ENCODE measurements at places on chromosomes 11 and 22. TPM values are rescaled to one million over a fixed set of nuclear protein-coding genes. Genes with fewer than 3 reads are reported as not detected.

DNA sequence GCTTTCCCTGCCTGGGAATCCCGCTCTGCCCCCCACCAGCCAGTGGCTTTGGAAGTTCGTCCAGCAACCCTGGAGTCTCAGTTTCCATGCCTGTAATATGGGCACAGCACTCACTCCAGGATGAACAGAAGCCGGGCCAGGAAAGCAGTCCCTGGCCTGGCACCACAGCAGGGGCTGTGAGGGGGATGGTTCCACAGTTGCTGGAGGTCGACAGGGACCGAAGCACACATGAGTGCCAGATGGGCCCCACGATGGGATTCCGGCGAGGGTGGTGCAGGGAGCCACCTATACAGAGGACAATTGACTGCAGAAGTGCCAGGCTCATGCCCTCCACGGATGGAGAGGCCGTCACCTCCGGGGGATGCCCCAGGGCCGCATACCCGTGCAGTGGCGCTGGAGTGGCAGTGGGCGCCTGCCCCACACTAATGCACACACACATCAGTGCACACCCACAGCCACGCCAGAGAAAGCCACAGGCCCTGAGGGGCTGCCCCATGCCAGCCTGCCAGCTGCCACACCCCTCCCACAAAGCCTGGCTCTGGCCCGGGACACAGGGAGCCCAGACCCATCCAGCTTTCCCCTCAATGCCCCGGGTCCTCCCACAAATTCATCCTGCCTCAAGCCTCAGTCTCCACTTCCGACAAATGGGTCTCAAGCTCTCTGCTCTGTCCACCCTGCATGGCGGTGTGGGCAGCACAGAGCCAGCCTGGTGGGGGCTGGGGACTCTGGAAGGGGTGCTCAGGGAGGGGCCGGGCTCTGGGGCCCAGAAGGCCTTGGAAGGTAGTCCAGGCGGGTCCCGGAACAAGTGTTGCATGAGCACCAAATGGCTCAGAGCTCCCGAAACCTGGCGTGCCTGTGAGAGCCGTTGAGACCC lies 9.7 kb downstream of the ASCL2 start:
- no peaks in the 10 kb centered on the region for H3K4me1 ChIP-seq
- no peak overlapping the region for H3K27ac ChIP-seq
- H3K4me3 ChIP-seq = no peak overlapping the region
- no peaks in the 10 kb centered on the region for H3K36me3 ChIP-seq
- no peak for DNase-seq

Gene IL18BP
- total RNA-seq = 2.0 TPM

- no peaks in the 10 kb centered on the region for H3K27me3 ChIP-seq
- H3K4me1 ChIP-seq = no peaks in the 10 kb centered on the region
- H3K36me3 ChIP-seq = no peaks in the 10 kb centered on the region
- H3K27ac ChIP-seq = no peak overlapping the region
- no peak overlapping the region for H3K4me3 ChIP-seq
Measured at GRCh38 chr11:76631566-76632308, 38.8 kb downstream of the LRRC32 start.

DNA sequence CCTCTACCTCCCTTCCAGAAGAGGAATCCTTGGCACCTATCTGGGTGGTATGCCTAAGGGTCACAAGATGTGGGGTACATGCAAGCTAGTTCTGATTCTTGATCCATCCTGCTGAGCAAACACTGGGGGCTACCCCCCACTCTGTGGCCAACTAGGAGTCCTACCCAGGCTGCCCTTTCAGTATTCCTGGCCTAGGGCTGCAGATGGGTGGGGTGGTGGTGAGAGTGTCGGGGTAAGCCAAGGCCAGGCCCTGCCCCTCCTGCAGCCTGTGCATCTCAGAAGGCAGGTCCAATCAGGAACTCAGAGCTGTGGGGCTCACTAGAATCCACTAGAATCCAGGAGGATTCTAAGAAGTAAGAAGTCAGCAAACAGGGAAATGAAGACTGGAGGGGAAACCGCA lies 10.9 kb downstream of the SSH3 start:
- H3K27ac ChIP-seq = no peak overlapping the region
- peaks cover 25% of the 10 kb centered on the region for H3K4me1 ChIP-seq
- H3K4me3 ChIP-seq = no peak overlapping the region

GRCh38 chr11:66275396-66275795 lies 2.6 kb upstream of the CNIH2 start:
- no peak overlapping the region for H3K4me3 ChIP-seq
- DNase-seq = peak; percentile 77
- H3K27ac ChIP-seq = peak overlapping the region; percentile 36
- peaks cover 11% of the 10 kb centered on the region for H3K27me3 ChIP-seq
- H3K36me3 ChIP-seq = peaks cover 58% of the 10 kb centered on the region
- H3K4me1 ChIP-seq = peaks cover 43% of the 10 kb centered on the region

- no peaks in the 10 kb centered on the region for H3K27me3 ChIP-seq
- no peaks in the 10 kb centered on the region for H3K4me1 ChIP-seq
- peak; percentile 40 for DNase-seq
- no peak overlapping the region for H3K27ac ChIP-seq
- no peaks in the 10 kb centered on the region for H3K36me3 ChIP-seq
Measured at GRCh38 chr11:56783448-56784041, 35.0 kb upstream of the OR9G4 start.

- DNase-seq = no peak
- peaks cover 22% of the 10 kb centered on the region for H3K36me3 ChIP-seq
- H3K27me3 ChIP-seq = no peaks in the 10 kb centered on the region
- no peak overlapping the region for H3K27ac ChIP-seq
Measured at GRCh38 chr22:45726081-45726480, 54.4 kb downstream of the ATXN10 start.

Gene PRR33
- total RNA-seq = not detected

Gene FOLR3
- total RNA-seq = 0.33 TPM

GRCh38 chr11:113574586-113574985 lies 99.4 kb upstream of the DRD2 start:
- no peak overlapping the region for H3K27ac ChIP-seq
- no peak overlapping the region for H3K4me3 ChIP-seq
- no peak for DNase-seq

Gene MYEOV
- 0.38 TPM for total RNA-seq

DNA sequence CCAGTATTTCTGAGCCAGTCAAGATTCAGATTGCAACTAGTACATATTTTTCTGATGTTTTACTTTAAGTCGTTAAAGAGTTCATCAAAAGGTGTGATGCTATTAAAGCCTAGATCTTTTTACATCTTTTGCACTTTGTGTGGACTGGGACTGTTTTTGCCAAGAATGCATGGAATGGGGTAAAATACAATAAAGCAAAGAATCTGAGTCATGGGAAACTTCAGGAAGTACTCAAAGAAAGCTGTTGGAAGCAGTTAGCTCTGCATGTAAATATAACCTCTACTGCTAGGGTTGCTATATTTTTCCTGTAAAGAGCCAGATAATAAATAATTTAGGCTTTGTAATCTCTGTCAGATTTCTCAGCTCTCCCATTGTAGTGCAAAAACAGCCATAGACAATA lies 20.9 kb downstream of the ATXN10 start:
- H3K4me3 ChIP-seq = no peak overlapping the region
- DNase-seq = no peak
- peaks cover 16% of the 10 kb centered on the region for H3K36me3 ChIP-seq
- H3K4me1 ChIP-seq = no peaks in the 10 kb centered on the region
- no peaks in the 10 kb centered on the region for H3K27me3 ChIP-seq
- no peak overlapping the region for H3K27ac ChIP-seq

DNA sequence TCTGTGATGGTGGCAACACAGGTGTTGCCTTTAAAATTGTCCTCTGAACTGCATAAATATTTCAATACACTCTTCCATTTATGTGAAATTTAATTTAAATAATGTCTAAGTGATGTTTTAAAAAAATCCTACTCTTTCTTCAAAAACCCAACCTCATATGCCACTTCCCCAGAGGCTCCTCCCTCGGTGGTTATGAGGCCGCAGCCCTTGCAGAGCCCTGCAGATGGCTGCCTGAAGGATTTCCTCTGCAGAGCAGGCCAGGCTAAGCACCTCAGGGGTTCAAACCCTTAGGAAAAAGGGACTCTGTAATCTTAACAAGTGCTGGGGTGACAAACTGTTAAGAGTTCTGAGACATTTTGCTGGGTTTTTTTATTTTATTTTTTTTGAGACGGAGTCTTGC lies 25.2 kb downstream of the MORC2 start:
- H3K4me1 ChIP-seq = no peaks in the 10 kb centered on the region
- DNase-seq = no peak
- no peak overlapping the region for H3K27ac ChIP-seq
- no peak overlapping the region for H3K4me3 ChIP-seq
- peaks cover 81% of the 10 kb centered on the region for H3K36me3 ChIP-seq
- H3K27me3 ChIP-seq = no peaks in the 10 kb centered on the region

GRCh38 chr11:18791207-18791968 lies at the start of gene PTPN5:
Gene PTPN5, minus strand, starts transcription at chr11:18791798. Its CDS starts 19,840 bp downstream, at chr11:18771958.
- H3K27ac ChIP-seq = no peak within 1 kb of the TSS
- H3K36me3 ChIP-seq = no peaks in the 10 kb centered on the region
- peaks cover 38% of the 10 kb centered on the region for H3K27me3 ChIP-seq
- no peak within 1 kb of the TSS for H3K4me3 ChIP-seq
- no peaks in the 10 kb centered on the region for H3K4me1 ChIP-seq

DNA sequence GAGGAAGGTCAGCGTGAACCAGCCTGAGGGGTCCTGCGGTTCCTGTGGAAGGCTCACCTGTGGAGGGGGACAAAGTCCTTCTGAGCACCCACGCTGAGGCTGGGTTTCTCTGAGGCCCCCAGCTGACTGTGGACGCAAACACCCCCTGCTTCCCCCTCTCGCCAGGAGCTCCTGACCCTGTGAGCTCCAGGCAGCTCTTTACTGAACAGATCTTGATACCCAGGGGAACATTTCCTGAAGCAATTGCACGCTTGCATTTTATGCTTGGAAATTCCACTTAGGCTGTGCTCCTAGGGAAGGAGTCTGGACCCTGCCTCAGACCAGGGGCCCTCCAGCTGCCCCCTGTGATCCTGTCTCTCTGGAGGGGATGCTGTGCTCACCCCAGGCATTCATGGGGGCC lies 454.2 kb upstream of the B3GAT1 start:
- no peaks in the 10 kb centered on the region for H3K36me3 ChIP-seq
- H3K4me1 ChIP-seq = no peaks in the 10 kb centered on the region
- H3K27me3 ChIP-seq = no peaks in the 10 kb centered on the region

DNA sequence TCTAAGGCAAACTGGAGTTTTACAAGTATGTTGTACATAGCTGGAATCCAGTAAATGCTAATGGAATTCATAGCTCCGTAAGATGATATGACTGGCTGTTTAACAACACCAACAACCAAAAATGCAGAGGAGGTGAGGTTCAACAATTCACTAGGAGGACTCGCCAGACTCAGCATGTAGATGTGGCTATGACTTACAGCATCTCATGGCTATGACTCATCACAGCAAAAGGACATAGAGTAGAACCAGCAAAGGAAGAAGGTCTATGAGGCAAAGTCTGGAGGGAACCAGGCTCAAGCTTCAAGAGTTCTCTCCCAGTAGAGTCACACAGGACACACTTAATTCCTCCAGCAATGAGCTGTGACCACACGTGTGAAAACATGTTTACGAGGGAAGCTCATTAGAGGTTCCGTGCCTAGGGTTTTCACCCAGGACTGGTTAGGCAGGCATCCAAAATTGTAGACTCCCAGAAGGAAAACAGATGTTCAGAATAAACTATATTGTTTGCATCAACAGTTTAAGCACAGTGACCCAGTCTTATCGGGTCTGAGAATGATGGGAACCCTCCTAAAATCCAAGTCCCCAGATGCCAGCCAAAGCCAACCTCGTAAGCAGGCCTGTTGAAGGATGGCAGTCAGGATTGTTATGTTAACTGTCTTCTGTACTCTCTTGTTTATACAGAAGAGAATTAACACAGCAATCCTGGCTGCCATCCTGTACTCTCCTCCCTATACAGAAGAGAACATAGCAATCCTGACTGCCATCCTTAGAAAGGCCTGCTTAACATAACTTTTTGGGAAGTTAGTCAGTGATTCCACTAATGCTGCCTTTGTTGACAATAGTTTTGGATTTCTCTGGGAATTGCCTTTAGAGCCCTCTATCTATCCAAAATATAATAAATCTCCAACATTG lies 116.6 kb downstream of the LARGE1 start:
- DNase-seq = no peak
- H3K27ac ChIP-seq = no peak overlapping the region
- no peaks in the 10 kb centered on the region for H3K4me1 ChIP-seq
- no peaks in the 10 kb centered on the region for H3K36me3 ChIP-seq

DNA sequence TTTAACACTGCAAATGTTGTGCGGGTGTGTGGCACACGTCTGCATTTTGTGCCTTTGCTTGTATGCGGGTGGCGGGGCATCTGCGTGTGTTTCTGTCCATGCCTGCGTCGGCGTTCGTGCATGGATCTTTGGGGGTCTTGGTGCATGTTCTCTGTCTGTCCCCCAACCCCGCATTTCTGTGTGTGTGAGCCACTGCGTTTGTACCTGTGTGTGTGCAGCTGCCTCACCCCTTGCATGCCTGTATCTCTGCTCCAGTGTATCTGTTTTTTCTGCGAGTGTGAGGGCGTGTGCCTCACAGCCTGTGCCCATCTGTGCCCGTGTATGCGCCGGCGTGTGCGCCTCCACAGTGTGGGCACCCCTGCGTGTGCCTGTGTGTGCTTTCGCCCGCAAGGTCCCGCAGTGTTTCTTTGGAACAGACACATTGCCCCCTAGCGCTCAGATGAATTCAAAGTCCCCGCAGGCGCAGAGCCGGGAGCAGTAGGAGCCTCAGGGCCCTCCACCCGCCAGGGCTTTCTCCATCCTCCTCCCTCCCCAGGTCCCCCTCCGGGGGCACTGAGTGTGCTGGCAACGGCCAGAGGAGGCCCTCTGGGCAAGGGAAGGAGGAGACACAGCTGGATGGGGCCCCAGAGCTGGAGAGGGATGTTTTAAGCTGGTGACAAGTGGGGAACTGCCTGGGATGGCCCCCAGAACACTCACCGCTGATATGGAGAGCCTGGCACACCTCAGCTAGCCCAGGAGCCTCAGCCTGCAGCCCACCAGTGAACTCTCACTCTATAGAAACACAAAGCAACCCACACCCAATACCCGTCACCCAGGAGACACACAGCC lies 3.1 kb upstream of the MN1 start:
- peaks cover 55% of the 10 kb centered on the region for H3K27me3 ChIP-seq
- H3K36me3 ChIP-seq = no peaks in the 10 kb centered on the region
- DNase-seq = no peak
- no peak overlapping the region for H3K27ac ChIP-seq
- peaks cover 4% of the 10 kb centered on the region for H3K4me1 ChIP-seq

Gene CRYBA4
- 0.47 TPM for total RNA-seq

GRCh38 chr11:37881741-37882140 lies 1283.7 kb upstream of the RAG2 start:
- no peak overlapping the region for H3K4me3 ChIP-seq
- no peak for DNase-seq
- no peaks in the 10 kb centered on the region for H3K36me3 ChIP-seq
- H3K27ac ChIP-seq = no peak overlapping the region

Gene KRTAP5-9
- not detected for total RNA-seq

DNA sequence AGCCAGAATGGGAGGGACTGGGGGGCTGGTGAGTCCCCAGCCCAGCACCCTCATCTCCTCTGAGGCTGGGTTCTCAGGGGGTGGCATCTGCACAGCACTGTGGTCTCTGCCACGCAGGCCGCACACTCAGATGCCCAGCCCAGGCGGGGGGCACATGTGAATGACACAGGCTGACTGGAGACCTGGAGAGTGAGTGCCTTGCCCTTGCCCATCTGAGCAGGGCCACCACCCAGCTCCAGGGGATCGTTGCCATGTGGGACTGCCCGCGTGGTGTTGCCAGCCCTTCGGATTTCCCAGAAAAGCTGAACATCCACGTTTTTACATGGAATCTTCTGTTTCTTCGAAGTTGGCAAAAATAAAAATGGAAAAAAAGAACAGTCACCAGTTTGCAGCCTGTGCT lies 18.9 kb downstream of the PRDM11 start:
- no peaks in the 10 kb centered on the region for H3K4me1 ChIP-seq
- DNase-seq = no peak
- H3K36me3 ChIP-seq = no peaks in the 10 kb centered on the region
- H3K4me3 ChIP-seq = no peak overlapping the region
